ENCODE measurements at places on chromosomes 4 and X.

DNA sequence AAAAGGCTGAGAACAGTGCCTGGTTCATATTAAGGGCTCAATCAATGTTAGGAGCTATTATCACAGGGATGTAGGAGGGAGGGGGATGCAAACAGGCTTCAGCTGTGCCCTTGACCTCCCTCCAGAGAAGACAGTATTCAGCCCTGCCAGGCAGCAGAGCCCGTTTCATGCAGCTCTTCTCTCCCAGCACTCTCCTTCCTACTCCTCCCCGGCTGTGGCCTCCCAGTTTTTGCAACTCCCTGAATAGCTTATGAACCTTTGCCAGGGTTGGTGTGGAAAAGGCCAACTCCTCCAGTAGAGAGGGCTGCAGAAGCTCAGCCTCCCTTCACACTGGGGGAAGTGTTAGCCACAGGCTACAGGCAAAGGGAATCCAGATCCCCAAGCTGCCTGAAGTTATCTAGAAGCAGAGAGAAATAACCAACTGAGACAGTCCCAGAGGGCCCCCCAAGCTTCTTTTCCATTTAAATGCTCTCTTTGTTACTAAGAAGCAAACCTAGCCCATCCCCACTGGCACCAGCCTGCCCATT lies 31.7 kb upstream of the APLN start:
- DNase-seq: no peak

DNA sequence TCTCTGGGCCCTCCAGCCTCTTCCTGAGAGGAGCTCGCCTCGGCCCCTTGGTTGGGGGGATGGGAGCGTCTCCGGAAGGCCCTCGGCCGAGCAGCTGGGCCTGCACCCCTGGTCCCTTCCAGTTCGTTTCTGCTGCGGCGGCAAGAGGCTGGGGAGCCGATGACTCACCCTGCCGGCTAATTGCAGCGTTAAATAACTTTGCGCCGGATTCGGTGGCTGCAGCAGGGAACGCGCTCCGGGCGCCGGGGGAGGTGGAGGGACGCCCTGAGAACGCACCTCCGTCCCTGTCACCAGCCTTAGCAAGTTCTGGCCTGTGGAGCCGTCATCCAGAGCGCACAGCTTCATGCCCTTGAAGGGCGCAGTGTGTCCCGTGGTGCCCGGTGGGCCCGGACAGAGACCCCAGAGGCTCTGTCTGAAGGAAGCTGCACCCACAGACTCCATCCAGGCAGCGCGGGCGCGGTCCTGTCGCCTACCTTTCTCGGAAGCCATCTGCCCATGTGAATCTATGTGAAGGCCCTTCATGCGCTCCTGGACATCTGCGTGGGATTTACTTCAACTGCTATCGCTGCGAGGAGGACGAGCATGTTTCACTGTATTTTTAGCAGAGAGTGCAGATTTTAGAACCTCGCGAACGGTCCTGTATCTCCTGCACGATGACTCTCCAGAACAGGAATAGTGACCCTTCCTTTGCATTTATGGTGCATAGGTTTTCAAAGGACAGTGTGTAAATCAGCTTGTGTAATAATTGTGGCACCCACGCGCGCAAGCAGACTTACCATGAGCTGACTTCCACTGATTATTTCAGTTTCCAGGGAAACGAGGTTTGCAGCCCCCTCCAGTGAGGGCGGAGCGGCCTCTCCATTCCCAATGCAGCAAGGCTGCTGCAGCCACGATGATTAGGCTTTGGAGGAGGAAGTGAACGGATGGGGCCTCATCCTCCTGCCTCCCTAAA lies 1.7 kb upstream of the TMEM271 start:
- no peak for DNase-seq

DNA sequence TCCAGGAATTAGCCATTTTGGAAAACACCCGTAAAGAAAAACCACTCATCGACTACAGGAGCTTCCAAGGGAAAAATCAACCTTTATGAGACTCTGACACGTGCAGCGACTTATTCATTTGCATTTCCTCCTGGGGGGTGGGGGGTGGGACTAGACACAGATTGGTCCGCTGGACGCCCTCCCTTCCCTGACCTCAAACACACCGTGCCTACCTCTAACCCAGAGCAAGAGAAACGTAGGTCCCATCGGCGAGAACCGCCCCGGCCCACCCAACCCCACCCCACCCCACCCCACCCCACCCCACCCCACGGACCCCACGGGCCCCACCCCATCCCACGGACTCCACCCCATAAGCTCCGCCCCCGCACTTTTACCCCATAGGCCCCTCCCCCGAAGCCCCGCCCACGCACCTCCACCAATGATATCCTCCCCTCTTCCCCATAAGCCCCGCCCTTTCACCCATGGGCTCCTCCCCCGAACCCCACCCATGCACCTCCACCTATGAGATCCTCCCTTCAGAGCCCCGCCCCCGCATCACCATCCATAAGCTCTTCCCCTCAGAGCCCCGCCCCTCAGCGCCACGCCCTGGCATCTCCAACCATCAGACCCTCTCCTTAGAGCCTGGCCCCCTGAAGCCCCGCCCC lies 1.1 kb downstream of the GTPBP6 start:
- peak; percentile 4 for DNase-seq

DNA sequence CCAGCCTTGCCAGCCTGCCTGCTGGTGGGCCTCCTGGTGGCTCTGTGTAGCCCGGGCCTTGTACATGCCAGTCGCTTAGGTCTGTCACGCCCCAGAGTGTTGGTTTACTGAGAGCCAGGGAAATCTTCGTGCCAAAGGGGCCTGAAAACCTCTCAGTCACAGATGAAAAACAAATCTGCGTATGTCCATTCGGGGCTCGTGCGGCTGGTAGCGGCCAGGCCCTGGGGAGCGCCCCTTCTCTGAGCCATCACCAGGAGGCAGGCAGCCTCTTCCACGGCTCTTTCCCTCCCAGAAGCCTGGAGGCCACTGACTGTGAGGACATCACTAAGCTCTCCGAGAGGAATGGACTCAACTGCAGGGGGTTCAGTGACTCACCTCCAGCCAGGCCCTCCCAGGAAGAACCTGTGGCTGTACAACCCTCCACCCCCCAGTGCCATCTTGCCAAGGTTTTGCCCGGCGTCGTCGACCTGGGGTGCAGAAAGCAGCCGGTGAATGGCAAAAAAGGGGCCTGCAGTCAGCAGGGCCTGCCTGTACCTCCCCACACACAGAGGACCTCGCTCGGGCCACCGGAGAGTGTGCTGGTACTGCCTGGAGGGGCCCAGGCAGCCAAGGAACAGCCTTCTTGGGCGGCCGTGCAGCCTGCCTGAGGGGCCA lies 162.2 kb downstream of the BCOR start:
- no peak for DNase-seq

- no peak for DNase-seq
These were observed 11.6 kb downstream of the POLR2B start for GRCh38 chr4:56990109-56990905.

- DNase-seq: no peak
These were observed 7.0 kb upstream of the CDKN2AIP start for GRCh38 chr4:183437452-183437851.

- DNase-seq: no peak
These were observed 34.4 kb upstream of the ACSL1 start for GRCh38 chr4:184860018-184860779.

- no peak for DNase-seq
These were observed 93.2 kb downstream of the SORBS2 start for GRCh38 chr4:185718578-185719499.

DNA sequence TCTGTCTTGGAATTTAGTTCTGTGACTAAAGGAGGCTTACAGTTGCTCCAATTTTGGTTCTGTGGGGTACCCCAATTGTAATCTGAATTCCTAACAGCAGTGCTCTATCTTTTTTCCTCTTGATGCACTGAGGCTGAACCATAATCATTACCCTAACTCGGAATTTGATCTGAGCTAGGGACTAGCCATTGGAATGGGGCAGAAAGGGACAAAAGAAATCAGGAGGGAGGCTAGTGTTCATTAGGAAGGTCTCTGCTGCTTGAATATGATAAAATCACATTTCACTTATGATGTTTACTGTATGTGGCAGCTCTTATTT lies 2.7 kb downstream of the KLF3 start:
- no peak for DNase-seq

DNA sequence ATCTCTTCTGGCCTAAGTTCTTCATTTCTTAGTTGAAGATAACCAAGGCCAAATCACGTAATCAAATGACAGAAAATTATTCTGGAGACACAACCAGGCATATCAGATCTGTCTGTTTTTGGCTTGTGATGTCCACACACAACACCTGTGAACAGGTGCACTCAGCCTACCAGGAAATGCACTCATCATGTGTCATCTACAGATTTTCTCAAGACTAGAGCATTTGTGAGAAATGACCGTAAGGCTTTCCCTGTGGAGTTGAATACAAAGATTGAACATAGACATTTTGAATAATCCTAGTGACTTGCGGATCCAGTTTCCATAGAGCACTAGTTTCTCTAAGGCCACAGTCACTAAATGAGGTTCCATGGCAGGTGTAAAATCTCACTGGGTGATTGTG lies 26.7 kb upstream of the CXCL8 start:
- DNase-seq: no peak

DNA sequence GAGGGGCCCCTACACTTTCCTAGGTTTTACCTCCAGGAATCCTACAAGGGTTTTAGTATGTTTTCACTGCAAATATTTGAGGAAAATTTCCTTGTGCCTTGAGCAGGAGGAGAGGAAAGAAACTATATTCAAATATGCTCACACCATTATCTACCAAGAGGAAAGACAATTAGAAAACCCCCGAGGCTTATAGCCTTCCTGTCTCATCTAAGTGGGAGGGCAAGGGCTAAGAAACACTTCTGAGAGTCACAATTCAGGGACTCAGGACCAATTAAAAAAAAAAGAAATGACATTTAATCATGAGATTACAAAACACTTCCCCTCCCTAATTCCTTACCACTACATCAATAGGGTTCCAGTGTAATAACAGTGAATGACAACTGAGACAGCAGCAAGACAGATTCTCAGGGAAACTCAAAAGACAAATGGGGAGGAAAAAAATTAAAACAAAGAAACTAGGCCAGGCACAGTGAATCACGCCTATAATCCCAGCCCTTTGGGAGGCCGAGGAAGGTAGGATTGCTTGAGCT lies 45.6 kb downstream of the ATRX start:
- DNase-seq: no peak

DNA sequence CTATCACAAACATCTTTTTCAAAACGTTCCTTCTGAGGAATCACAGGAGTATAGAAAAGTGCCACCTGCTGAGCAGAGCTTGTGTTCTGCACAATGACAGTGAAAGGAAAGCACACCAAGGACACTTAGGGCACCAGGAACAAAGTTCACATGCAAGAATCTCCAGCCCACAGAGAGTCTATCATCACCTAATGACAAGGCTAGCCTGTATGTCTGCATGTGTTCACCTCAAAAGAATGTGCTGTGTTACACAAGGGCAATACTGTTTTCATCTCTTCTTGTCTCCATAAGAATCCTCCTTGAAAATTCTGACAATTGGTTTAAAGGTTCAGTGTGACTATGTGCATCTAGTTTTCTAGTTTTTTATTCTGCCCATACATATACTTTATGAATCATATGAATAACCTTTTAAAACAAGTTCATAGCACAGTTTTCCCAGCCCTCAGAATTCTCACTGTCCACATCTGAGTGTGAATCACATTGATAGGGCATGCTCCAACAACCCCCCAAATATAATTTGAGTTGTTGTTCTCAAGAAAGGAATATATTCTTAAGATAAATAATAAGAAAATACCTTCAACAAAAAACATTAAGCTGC lies 118.0 kb downstream of the PWWP3B start:
- no peak for DNase-seq

- DNase-seq: no peak
These were observed 6.7 kb upstream of the DCTD start for GRCh38 chr4:182923796-182924340.

DNA sequence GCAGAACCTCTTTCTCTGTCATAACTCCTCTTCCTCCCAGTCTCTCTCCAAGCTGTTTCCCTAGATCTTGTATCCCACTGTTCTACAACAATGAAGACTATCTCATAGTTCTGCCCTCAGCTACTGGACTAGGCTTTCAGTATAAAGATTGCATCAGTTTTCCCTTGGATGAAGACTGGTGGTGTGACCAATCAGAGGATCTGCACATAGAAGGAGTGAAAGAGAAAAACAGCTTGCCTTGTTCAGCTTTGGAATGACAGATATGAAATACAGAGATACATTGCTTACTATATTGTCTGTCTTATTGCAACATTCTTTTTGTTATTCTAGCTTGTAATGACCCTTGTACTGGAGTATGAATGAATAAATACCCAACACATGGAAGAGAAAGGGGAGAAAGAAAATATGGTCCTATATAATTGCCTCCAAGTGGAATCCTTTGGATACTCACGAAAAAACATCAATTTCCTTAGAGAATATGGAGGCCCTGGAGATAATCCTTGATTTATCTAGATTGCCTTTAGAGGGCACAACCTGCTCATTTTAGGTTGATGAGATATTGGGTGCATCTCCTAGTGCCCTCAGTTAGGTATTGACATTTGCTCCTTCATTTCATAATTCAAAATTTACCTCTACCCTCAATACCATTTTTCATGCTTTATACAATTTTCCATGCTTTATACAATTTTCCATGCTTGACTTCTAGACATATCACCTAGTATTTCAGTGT lies 395.8 kb downstream of the NAF1 start:
- no peak for DNase-seq

DNA sequence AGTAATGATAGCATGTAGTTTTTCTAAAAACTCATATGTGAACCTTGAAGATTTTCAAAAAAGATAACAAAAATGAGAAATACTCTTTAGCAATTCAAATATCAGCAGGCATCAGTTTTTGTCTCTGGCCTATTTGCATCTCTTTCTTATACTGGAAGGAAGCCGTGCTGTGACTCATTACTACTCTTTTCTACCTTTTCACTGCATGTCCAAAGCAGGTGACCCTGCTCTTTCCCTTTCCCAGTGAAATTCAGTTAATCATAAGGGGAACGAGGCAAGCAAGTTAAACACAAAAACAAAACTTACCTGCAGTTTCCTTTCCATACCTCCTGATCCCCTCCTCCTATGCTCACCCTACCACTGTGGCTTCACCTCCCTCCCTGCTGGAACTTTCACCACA lies 9.3 kb downstream of the SPATA4 start:
- DNase-seq: no peak

DNA sequence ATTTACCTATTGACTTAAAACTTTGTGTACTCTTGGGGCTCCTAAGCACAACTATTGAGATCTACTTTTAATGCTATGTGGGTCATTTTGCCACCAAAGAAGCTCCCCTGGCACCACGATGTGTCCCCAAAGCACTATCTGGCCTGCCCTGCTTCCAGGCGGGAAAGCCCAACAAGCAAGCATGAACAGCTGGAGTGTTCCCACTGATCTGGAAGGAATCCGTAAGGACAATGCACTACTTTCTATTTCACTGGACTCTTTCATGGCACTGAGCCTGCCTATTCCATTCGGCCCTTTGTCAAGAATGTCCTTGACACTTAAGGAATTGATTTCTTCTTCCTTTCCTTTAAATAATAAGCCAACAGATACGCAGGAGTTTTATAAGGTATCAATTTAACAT lies 38.8 kb downstream of the GRIA3 start:
- no peak for DNase-seq

GRCh38 chr4:84985952-84986351 lies 19.5 kb upstream of the WDFY3 start:
- DNase-seq: no peak

DNA sequence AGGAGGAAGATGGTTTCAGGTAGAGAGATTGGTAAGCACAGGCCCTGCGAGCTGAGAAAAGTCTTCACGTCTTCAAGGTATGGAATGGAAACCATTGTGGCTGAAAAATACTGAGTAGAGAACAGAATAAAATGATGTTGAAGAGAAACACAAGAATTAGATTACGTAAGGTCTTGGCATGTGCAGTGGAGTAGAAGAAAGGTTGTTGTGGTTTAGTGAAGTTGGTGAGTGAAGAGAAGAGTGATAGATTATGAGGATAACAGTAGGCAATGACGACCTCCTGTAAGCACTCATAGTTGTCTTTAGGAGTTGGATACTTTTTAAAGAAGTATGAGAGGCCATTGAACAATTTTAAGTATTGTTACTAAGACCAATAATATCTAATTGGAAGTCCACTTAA lies 642.6 kb downstream of the PCDH7 start:
- DNase-seq: no peak
